GM23338 (cell line): ENCODE measurements at places on chromosomes 5 and 9. TPM values are rescaled to one million over a fixed set of nuclear protein-coding genes. Genes with fewer than 3 reads are reported as not detected.

The SPAG8 gene
- total RNA-seq = 0.45 TPM in 1 of 2 replicates, not detected in the other

The DOCK8 gene
- 0.50 and 0.94 TPM in 2 replicates for total RNA-seq

- no peak overlapping the region for H3K27ac ChIP-seq
- H3K4me1 ChIP-seq = no peaks in the 10 kb centered on the region
- no peak overlapping the region for H3K4me3 ChIP-seq
- no peaks in the 10 kb centered on the region for H3K36me3 ChIP-seq
Measured at GRCh38 chr5:56993241-56993640, 41.3 kb upstream of the MIER3 start.

DNA sequence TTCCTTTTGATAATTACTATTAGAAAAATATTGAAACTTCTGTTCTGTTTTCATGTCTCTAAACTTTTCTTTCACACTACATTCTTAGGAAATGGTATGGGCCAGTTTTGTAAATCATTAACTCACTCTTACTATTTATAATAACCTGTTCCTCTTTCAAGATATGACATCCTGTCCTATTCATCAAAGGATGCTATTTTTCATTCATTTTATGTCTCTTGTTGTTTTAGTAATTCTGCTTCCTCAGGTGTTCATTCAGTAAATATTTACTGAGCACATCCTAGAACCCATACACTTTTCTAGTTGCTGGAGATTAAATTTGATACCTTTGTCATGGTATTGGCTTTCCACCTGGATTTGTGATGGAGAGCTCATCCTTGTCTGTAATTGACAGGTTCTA, 58.0 kb downstream of the GDA start:
- H3K4me3 ChIP-seq = no peak overlapping the region
- no peaks in the 10 kb centered on the region for H3K36me3 ChIP-seq
- H3K27ac ChIP-seq = no peak overlapping the region
- no peaks in the 10 kb centered on the region for H3K27me3 ChIP-seq
- no peak for DNase-seq

DNA sequence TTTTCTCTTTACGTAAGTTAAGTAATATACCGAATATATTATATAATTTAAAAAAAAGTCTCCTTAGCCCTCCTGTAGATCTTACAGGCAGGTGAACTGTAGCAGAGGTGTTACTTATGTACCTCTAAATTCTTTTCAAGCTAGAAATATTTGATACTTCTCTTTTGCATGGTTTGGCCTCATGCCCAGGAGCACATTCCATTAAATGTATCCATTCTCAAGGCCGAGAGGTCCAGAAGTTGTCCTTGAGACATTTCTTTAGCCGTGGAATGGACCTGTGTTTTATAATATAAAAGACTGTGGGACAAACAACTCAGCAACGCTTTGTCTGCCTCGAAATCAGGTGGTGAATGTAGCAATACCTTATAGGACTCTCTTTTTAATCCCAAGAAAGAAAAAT, 184.5 kb downstream of the TRIO start:
- no peak overlapping the region for H3K4me3 ChIP-seq
- H3K27ac ChIP-seq = no peak overlapping the region
- H3K4me1 ChIP-seq = peaks cover 10% of the 10 kb centered on the region
- no peaks in the 10 kb centered on the region for H3K27me3 ChIP-seq
- H3K36me3 ChIP-seq = no peaks in the 10 kb centered on the region
- DNase-seq = no peak

DNA sequence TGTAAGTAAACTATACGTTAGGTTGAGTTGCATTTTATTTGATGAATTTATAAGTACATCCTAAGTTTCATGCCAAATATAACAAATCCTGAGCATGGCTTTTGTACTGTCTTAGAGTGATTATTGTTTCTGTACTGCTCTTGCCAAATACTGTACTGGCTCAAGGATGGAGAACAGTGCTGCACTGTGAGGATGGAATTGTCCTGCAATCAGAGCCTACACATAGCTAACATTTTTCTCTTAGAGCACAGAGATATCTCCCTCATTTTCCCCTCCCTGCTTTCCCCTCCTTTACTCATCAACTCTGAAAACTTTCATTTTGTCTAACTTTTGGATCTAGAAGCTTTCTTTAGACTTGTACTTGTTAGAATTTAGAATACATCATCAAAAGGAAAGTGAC, 28.3 kb downstream of the LRRC70 start:
- no peaks in the 10 kb centered on the region for H3K27me3 ChIP-seq
- no peak overlapping the region for H3K4me3 ChIP-seq
- H3K36me3 ChIP-seq = no peaks in the 10 kb centered on the region; the same call in 1 of the 2 replicates
